ENCODE measurements at places on chromosomes 2 and 18. TPM values are rescaled to one million over a fixed set of nuclear protein-coding genes. Genes with fewer than 3 reads are reported as not detected.
A peak's percentile ranks its signal among the peaks of the same experiment; 100 is the strongest.

- DNase-seq = no peak
These were observed 159.7 kb upstream of the LRRTM1 start for GRCh38 chr2:80464275-80464674.

DNA sequence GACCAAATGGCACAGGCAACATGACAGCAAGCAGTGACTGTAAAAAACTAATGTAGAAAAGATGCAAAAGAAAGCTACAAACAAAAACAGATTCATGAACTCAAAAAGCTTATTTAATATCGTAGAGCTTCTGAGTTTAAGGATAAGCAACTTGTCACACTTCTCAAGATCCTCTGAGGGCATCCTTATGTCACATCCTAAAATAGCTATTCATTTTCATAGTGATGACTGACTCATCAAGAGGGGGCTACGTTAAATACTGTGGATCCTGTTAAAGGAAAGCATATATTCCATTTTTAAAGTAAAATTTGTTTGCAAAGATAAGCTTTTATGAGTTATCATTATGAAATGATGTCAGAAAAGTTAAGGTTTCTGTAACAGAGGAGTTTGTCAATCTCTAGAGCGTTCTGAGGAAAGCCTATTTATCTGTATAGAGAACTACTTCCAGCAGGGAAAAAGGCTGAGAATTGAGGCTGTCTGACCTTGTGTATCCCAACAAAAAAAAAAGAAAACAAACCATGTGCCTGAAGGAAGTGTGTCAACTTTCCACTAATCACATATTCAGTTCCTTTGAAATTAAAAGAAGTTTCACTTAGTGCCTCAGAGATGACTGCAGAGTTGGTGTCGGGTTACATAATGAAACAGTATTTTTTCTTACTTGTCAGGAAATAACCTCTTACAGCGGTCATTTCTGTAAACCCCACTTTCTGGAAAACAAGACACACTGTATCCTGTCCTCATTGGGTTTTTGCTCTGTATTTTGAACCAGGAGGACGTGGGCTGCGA lies 115.5 kb downstream of the ESCO1 start:
- peak; percentile 11 for DNase-seq

GRCh38 chr18:54250846-54251261 lies 18.5 kb upstream of the POLI start:
- DNase-seq = no peak

Gene POTEC
- total RNA-seq = not detected

Gene FAM228B
- total RNA-seq = 12.0 TPM

Data from HFFc6 (cell line).